Kidney (tissue), 22 donors: ENCODE measurements at places on chromosomes 3 and 15.

DNA sequence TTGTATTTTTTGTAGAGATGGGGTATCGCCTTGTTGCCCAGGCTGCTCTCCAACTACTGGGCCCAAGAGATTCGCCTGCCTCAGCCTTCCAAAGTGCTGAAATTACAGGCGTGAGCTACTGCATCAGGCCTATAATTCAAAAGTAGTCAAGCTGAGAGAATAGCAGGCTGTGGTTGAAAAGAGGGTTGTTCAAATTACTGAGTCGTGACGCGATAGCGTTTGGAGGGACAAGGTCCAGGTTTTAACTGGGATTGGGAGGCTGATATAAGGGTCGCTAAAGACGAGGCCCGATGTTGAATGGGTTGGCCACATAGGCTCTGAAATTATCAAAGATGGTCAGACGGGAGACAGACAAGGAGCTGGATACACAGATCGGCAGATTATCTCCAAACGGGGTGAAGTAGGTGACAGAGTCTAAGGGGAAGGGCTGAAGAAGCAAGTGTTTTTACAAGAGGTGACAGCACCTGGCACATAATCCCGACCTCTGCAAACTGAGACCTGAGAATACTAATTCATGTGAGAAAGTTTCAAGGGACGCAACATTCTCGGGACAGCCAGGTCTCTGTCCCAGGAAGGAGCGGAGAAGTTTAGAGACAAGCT, 759 bp upstream of the ARID3B start:
- DNase-seq = no peak

- no peak for DNase-seq
Observed at GRCh38 chr3:31534065-31534425, 1.3 kb downstream of the STT3B start.

- no peak for DNase-seq
Observed at GRCh38 chr3:94779699-94780098, 716.8 kb downstream of the NSUN3 start.

DNA sequence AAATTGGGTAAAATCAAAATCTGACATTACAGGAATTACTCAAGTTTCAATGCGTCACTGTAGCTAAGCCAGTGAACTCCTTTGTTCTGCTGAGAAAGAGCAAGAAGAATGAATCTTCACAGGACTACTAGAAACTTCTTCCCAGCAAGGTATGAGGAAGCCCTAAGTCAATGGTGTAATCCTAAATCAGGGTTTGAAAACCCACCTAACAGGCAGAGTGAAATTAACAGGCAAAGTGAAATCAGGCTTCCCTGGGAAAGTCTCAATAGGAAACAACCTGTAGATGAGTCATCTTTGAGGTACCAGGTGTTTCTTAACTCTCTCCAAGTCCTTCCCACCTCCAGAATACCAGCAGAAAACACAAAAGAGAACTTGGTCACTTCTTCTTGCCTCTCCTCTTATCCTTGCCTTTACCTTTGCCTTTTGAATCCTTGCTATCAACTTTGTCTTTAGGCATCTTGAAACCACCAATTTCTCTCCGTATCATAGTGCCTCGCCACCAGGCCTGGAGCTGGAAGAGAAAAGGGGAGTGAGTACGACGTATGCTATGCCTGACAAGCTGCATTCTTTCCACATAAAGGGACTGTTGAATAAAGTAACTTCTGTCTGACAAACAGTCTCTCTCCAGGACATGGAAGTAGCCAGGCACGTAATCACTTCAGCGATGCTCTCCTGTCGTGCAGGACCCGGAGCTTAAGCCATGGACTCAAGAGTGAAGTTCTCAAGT, 60.6 kb upstream of the RPL35A start:
- no peak for DNase-seq

- no peak for DNase-seq
Observed at GRCh38 chr3:46565607-46566039, 479 bp downstream of the LRRC2 start.

DNA sequence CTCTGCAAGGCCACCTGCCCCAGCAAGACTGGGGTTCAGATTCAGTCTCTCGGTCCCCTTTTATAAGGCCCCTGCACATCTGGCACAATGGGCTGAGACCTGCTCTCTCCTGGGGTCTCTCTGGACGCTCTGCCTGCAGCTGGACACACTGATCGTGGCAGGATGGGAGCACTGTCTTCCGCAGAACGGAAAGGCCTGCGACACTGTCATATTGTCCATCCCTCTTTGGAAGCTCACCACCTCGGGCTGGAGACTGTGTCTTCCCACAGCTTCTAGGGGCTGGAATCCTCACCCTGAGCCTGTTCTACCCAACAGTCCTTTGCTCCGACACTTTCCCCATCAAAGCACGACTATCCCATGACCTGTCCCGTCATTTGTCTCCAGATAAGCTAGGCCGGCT, 11.5 kb upstream of the IGDCC4 start:
- DNase-seq = no peak

- DNase-seq = no peak
Observed at GRCh38 chr3:130956721-130957120, 62.8 kb downstream of the ATP2C1 start.

DNA sequence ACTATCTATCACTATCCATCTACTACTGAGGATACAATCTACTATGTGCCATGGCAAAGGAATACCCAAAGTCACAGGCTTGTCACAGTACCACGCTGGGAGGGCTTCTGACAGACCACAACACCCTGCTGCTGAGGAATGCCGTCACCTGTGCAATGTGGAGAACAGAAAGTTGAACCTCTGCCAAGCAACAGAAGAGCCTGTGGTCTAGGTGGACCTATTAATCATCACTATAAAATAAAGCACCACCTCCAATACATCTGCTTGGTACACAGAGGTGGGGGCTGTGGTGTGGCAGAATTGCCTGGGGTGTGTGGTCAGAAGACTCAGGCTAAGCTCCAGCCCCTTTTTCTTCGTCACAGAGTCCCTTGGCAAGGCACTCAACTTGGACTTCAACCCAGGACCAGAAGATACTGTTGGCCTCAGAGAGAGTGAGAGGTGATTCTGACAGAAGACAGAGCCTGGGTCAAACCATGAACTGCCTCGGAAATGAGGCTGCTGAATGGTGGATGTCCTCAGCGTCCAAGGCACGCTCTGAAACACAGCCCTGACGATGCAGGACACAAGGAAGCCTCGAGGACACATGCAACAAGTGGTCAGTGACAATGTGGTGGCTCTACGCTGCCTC, 189.4 kb upstream of the CHRNA7 start:
- no peak for DNase-seq

GRCh38 chr15:88454867-88455810, 12.0 kb downstream of the MRPL46 start:
- DNase-seq = peak; percentile 79

GRCh38 chr3:87044409-87044808, 53.5 kb upstream of the VGLL3 start:
- DNase-seq = no peak

- DNase-seq = no peak
Observed at GRCh38 chr15:92510163-92510882, 116.6 kb downstream of the ST8SIA2 start.

DNA sequence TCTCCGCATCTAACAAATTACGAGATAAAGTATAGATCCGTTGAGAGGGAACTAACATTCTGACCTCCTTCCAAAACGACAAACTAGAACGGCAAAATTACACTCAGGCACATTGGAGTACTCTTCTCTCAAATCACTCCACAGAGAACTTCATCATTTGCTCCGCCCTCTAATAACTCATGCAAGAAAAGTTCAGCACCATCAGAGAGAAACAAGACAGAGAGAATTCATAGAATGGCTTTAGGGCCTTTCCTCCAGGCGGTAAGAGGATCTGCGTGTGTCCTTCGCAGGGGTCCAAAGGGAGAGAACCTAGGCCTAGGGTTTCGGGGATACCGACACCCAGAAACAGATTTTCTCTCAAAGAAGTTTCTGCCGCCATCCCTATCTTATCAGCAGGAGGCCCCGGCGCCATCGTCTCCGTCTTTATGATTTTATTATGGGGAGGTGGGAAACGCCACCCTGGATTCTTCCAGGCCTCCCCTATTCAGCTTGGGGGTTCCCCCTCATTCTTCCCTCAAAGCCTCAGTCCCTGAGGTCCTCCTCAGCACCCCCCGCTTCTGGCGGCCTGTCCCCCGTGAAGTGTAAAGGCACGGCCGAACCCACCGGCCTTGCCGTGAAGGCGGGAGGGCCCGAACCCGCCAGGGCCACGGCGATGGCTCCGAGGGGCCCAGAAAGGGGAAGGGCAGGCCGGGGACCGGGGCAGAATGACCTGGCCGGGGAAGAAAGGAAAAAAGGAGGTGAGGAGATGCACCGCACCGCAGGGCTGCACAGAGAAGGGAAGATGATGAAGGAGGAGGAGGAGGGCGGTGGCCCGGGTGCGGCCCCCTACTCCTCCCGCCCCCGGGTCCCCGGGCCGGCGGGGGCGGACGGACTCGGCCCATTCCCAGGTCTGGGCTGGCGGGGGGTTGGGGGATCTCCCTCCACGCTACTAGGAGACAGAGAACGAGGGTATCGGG, 768 bp downstream of the UBXN7 start:
- peak; percentile 69 for DNase-seq

- no peak for DNase-seq
Observed at GRCh38 chr15:67021455-67021854, 43.9 kb upstream of the SMAD3 start.

DNA sequence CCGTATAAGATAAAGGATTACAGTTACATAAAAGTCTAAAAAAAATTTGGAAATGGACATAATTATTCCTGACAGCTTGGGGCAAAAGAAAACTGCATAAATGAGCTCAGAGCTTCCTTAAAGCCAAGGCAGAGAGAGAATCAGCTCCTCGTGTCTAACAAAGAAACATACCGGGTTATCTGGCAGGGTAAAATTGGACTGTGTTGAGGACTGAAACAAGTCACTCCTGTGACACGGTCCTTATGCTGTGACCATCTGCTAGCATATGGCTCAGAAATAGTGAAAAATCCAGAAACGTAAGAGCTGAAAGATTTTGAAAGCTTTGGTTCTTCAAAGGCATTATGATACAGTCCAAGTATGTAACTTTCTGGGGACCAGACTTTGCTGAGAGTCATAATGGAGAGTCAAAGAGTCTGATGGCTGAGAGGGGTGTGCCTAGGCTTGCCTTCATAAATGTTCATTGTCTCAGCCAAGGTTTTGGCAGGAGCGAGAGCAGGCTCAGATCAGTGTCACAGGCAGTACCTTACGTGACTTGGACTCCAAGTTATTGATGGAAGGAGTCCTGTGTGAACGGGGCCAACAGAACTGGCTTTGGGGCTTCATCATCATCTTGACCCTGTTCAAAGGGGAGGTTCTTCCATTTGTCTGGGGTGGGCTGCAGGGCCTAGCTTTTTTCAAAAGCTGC, 12.5 kb downstream of the MAP6D1 start:
- DNase-seq = no peak

- DNase-seq = no peak
Observed at GRCh38 chr15:33160581-33161165, 33.8 kb downstream of the FMN1 start.

DNA sequence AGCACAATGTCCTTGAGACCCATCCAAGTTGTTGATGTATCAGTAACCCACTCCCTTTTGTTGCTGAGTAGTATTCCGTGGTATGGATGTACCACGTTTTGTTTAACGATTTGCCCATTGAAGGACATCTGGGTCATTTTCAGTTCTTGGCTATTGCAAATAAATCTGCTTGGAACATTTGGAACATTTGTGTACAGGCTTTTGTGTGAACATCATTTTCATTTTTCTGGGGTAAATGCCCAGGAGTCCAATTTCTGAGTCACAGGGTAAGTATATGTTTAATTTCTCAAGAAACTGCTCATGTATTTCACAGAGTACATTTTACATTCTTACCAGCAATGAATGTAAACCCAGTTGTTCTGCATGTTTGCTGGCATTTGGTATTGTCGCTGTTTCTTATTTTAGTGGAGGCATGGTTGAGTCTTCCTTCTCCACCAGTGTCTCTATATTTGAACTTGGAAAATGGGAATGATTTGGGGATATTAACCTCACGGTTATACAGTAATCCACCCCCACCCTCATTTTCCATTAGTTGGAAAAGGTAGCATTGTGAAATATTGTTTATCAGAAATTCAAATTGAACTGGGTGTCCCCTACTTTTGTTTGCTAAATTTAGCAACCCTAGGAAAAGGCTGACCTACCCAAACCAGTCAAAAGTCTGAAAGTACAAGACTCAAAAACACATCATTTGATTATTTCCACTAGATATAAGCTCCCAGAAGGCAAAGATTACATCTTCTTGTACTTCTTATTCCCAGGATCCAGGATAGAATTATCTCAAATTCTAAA, 30.8 kb downstream of the POMGNT2 start:
- no peak for DNase-seq

- no peak for DNase-seq
Observed at GRCh38 chr3:144429719-144430121, 458.1 kb downstream of the DIPK2A start.

DNA sequence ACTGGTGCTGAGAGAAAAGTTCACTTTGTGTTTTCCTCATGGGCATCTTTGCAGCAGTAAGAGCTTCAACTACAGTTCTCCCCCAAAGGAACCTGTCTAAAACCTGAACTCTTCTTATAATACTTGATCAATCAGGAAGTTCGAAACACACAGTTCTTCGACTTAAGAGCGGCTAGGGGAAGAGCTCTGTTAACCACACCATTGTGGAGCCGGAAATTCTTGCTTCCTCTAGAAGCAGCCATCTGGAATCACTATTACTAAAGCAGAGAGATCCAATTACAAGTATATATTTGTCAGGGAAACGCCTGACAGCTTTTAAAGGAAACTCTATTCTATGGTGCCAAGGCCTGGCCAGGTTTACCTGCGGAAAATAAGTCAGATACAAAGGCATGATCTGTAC, 337.3 kb upstream of the CBLB start:
- peak; percentile 90 for DNase-seq

- no peak for DNase-seq
Observed at GRCh38 chr15:84657748-84658079, 285 bp downstream of the NMB start.

DNA sequence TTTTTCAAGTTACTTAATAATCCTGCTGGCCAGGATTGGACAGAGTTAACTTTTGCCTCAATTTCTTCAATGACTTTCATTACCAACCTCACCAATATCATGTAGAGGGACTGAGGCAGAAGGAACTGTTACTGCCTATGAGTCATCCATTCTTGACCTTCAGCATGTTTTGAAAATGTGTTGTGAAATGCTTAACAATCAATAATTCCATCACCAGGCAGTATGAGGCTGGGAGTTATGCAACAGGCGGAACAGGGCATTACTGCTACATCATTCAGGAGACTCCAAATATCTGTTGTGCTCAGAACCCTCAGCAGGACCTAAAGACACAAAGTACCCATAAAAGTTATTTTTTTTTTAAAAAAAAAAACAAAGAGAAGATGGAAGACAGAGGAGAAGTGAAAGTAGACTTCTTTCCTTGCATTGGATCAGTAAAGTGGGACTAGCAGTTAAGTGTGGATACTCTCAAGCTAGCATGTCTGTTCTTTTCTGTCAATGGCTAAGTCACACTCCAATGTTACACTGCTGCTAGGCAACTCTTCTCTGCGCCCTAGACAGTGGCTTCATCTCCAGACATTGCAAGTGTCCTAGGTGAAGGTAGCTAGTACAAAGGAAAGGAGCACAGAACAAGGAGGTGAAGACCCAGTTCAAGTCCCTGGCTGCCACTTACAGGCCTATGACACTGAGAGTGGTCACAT, 184.9 kb upstream of the LPP start:
- no peak for DNase-seq

- DNase-seq = no peak
Observed at GRCh38 chr3:16496408-16497222, 16.9 kb downstream of the RFTN1 start.
